GM20000 (cell line): ENCODE measurements at places on chromosomes 2 and 18.
A peak's percentile ranks its signal among the peaks of the same experiment; 100 is the strongest.

GRCh38 chr18:44039826-44040225 is 640.9 kb upstream of the SETBP1 start:
- DNase-seq = no peak

- no peak for DNase-seq
Measured at GRCh38 chr2:217868911-217869334, 133.9 kb downstream of the TNS1 start.

- no peak for DNase-seq
Measured at GRCh38 chr2:177291701-177292100, 27.2 kb upstream of the NFE2L2 start.

GRCh38 chr18:49628881-49629795 is 67.3 kb downstream of the LIPG start:
- no peak for DNase-seq

GRCh38 chr2:119753930-119754321 is 5.8 kb upstream of the PTPN4 start:
- no peak for DNase-seq

DNA sequence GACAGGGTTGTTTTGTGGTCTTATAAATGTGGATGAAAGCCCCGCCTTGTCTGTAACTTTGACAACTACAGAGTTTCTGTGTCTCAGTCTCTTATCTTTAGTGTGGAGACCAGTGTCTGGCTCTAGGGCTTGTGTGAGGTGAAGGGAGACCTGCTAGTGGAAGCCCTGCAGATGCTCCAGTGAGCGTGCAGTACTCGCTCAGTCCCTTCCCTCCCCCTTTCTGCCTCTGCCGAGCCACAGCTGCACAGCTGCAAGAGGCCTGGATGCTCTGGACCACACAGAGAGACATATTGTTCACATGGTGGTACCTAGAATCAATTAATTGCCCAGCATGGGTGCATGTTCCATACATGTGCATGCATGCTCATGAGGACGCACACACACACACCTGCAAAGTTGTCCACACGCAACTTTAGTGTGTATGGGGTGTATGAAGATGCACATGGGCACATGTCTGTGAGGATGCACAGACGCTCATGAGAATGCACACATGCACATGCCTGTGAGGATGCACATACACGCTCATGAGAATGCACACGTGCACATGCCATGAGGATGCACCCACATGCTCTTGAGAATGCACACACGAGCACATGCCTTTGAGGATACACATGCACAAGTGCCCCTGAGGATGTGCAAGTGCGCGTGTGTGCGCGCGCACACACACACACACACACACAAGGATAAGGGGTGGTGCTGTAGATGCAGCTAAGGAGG is 282.1 kb upstream of the HS6ST1 start:
- no peak for DNase-seq

DNA sequence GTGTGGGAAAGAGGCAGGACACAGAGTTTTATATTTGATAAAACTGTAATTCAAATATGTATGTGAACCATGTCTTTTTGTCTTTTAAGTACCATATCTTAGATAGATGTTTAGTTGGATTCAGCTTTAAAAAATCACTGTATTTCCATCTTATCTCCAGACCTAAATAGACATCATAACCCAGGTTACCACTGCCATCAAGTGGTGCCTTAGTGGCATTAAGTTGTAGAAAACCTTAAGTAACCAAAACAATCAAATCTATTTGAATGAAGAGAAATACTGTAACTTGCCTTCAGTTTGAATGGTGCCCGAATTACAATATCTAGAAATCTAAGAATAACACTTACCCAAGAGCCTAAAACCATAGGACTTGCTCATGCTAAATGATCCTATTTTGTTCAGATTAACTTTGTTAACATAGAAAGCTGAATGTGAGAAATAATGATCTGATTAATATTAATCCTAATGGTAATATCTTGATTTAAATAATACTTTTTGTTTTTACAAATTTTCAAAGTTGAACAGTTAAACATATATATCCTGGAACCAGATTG is 92.5 kb upstream of the MAP2 start:
- DNase-seq = no peak

GRCh38 chr2:55500025-55500424 is 19.5 kb upstream of the CFAP36 start:
- DNase-seq = no peak

DNA sequence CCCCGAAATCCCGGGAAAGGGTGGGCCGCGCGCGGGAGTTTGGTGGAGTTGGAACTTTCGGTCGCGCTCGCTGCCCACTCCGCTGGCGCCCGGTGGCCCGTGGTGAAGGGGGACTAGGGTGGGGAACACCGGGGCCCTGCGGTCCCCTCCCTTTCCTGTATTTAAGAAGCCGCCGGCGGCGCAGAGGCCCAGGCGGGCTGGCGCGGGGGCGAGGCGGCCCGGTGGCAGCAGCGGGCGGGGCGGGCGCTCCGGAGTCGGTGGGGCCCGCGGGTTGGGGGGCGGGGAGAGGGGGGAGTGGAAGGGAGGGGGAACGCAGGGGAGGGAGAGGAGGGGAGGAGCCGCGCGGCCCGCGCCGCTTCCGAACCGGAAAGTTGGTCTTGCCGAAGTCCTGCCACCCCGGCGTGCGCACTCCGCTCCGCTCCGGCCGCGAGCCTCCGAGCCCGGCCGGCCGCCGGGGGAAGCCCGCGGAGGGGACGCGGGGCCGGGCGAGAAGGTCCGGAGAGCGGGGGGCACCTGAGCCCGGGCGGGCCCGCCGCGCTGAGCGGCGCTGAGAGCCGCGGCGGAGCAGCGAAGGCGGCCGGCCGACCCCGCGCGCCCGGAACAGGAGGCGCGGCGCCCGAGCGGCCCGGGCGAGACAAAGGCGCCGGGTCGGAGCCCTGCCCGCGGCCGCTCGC is 425 bp upstream of the SALL3 start:
- DNase-seq = peak; percentile 68
